ENCODE measurements at places on chromosomes 7 and 10.
A peak's percentile ranks its signal among the peaks of the same experiment; 100 is the strongest.

- DNase-seq = no peak
These were observed 33.6 kb downstream of the WIPF3 start for GRCh38 chr7:29839921-29840320.

DNA sequence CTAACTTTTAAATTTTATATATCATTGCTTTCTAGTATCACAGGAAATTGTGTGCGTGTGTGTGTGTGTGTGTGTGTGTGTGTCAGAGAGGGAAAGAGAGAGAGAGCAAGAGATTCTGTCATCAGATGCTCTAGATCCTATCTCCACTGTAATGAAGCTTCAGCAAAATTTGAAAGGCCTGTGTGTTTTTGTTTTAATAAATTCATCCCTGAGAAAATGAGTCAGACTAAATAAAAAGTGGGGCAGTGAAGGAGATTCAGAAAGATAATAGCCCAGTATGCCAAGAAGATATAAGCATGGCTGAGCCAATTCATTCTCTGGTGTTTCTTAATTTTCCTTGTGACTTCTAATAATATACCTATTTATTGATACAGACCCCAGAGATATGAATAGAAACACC, 184.2 kb upstream of the TMEM196 start:
- no peak for DNase-seq

- DNase-seq = peak; percentile 59
These were observed 25.2 kb upstream of the ITPRID1 start for GRCh38 chr7:31488562-31489203.

GRCh38 chr10:33126742-33127141, 168.7 kb upstream of the ITGB1 start:
- DNase-seq = no peak

- DNase-seq = no peak
These were observed 6.2 kb upstream of the FOXK1 start for GRCh38 chr7:4675771-4676367.

DNA sequence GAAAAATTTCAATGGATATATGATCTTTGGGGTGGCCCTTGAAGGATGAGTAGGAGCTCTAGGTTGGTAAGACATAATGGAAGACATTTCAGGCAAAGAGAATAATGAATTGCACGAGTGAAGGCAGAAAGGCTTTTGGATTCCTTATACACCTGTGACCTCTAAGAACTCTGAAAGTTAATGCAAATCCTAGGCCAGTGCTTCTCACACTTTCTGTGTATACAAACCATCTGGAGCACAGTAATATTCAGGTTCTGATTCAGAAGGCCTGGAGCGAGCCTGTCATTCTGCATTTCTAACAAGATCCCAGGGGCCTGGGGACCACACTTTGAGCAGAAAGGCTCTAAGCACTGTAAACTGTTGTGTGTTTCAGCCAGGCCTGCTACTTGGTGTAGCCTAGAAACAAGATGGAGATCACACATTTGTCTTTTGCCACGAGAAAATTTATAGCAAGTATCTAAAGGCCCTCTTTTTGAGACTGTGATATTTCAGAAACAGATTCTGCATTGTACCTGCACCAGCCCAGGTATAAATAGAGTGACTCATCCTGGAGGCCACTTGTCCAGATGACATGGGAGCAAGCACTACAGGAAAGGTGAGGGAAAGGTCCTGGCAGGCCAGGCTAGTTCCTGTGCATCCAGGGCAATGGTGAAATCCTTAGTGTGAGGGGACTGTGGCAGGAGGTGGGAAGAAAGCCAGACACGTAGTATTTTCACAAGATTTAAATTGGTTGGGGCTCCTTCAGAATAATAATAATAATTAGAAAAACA, 24.4 kb downstream of the MRPS33 start:
- DNase-seq = no peak

- no peak for DNase-seq
These were observed 62.4 kb upstream of the SORCS3 start for GRCh38 chr10:104578671-104579070.

DNA sequence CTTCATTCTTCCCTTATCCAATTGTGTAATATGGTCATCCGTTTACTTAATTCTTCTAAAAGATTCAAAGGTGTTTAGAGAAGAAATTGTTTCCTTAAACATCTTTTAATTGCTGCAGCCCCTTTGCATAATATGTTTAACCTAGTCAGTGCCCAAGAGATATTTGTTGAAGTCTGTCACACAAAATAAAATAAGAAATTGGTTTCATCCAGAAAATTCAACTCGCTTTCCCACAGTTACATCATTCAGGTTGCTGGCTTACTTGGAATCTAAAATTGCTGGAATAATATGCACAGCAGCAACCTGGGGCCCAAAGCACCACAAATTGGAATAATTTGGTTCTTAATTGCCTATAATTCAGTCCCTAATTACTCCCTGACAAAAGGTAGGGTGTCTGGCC, 155.1 kb upstream of the ETV1 start:
- no peak for DNase-seq

- no peak for DNase-seq
These were observed 97.2 kb downstream of the PRKAG2 start for GRCh38 chr7:151779678-151780077.

DNA sequence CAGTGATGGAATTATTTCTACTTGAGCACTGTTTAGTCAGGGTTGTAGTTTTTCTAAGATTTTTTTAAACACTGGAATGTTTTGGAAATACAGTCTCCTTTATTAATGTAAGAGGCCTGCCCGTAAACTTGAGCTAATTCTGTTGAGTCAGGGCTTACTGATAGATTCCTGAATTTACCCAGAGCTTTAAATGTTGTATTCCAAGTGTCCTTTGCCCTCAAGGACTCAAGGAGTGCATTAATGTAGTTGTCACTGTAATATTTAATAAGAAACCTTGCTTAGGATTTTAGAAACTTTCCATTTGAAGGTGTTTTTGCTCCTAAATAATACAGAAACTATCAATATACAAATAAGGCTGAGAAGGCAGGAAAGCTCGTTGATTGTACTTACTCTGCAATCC, 89.2 kb downstream of the MACC1 start:
- no peak for DNase-seq

DNA sequence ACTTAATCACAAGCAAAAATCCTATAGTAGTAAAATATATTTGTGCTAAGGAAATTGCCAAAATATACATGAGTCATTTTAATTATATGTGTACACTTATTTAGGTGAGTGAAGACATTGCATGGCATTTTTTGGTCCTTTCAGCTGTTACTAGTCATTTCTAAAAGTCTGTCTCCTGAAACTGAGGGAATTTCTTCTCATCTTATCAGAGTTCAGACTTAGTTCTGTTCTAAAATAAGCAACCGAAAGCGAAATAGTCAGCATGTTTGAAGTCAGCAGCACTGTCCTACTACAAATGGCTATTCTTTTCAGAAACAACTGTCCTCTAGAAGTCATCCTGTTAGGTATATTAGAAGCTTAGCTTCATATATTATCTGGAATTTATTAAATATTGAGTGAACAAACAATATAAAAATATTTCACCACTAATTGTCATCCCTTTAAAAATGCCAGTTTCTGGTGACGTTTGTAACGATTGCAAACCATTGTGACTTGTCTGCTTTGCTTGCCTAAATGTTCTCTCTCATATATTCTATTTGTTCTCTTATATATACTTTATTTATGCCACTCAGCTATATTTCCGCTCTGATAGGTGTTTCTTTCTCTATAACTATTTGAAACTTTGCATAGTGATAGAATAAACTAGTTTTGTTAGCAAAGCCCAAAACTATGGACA, 227.4 kb upstream of the KAT6B start:
- no peak for DNase-seq

DNA sequence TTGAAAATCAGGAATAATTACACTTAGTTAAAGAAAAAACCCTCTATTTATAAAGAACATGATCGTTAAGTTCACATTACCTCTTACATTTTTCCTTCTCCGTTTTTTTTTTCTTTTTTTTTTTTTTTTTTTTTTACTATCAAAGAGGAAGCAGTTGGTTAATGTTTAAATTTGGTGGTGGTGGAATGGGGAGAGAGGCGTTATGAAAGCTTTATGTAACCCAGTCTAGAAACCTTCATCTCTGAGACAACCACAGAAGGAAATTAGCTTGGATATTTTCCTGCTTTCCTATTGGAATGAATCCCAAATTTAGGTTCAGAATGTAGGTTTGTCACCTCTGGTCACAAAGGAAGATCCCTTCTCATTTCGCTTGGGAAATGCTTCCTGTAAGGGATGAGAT, 31.5 kb upstream of the LHFPL3 start:
- no peak for DNase-seq

DNA sequence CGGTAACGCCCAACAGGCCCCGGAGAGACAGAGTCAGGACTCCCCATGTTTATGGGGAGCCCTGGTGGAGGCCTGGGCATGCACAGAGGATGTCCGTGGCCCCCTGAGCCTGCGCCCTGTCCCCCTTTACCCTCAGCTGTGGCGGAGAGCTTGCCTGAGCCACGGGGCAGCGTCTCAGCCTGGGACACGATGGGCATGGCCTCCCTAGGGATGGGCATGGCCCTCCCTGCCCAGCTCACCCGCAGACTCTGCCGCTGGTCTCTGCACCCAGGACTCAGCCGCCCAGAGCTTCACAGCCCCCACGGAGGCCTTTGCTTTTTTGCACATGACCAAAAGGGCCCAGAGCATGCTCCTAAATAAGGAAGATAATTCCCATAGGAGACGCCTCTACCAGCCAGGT, 394.2 kb downstream of the PTPRN2 start:
- DNase-seq = no peak

DNA sequence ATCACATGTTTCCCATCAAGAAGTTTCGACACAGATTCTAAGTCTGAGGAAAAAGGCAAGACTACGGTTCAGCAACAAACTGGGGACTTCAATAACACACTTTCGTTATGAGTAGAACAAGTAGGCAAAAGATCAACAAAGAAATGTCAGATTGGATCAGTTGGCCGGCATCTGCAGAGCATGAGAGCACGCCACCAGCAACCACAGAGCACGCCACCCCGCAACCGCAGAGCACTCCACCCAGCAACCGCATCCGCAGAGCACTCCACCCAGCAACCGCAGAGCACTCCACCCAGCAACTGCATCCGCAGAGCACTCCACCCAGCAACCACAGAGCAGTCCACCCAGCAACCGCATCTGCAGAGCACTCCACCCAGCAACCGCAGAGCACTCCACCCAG, 89.7 kb upstream of the FAM20C start:
- no peak for DNase-seq

Measured in epithelial cell of proximal tubule (primary cell).